Effector memory CD8-positive, alpha-beta T cell (primary cell): ENCODE measurements at places on chromosomes 7 and 10.

GRCh38 chr7:121515229-121515628 lies 119.1 kb upstream of the FAM3C start:
- no peak for DNase-seq

DNA sequence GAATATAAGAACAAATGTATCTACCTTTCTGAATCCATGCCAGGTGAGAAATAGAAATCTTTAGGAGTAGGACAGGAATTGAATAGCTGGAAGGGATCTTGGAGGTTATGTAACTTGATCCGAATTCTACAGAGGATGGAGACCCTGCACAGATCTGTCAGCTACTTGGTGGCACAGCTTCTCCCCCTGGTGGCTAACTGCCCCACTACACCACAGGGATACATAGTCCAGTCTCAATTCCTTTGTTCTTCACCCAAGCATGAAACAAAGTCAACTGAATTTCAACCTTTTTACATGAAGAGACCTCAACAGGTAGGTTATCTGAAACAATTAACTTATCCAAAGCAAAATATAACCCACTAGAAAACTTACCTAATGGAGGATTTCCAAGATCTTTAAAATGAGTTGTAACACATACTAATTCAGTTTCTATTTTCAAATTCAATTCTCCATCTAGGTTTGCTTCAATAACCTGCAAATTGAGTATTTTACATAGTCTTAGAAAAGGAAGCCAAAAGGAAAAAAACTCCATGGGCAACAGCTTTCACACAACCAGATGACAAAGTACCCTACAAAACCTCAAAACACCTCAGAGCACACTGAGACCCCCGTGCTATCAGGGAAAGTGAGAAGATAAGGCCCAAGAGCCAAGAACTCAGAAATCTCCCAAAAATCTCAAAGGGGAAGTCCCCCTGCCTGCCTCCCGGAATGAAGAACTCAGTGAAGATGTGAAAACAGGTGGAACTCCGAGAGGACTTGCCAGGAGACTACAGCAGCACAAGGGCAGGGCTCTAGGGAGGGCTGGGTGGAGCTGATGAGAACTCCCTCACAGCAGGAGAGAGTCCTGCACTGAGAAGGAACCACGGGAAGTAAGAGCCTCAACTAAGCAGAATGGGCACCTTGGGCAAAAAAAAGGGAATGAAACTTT lies 10.3 kb downstream of the HUS1 start:
- peak; percentile 38 for DNase-seq

DNA sequence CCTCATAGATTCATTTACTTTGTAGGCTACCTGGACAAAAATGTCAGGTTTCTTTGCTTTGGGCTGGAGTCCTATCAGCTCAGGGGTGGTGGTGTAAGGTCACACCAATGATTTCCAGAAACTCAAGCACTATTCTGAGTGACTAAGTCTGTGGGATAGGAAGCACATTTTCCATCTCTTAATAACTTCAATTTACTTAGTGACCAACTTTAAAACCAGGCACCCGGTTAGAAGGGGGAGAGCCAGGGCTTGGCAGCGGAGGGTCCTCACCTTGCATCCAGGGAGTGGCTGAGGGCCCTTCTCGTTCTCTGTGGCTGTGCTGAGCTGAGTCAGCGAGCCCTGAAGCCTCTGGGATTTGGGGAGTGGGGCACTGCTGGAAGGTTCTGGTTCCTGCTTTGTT lies 6.7 kb downstream of the CHST3 start:
- no peak for DNase-seq

DNA sequence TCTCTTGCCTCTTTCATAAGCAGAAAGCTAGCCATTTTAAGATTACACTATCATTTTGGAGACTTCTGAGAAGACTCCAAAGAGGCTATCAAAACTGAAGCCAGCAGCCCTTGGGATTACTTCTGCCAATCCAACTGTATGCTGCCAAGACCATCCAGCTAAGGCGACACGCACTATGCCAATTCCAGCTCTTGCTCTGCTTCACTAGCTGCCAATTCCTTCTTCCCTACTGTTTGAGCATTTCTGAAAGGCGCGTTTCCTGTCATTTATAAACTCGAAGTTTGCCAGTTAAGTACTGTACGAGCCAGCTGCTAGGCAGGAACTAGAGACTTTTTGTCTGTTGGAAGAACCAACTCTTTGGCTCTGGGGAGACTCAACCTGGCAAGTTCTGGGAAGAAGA lies 36.5 kb downstream of the MALSU1 start:
- DNase-seq, result no peak

DNA sequence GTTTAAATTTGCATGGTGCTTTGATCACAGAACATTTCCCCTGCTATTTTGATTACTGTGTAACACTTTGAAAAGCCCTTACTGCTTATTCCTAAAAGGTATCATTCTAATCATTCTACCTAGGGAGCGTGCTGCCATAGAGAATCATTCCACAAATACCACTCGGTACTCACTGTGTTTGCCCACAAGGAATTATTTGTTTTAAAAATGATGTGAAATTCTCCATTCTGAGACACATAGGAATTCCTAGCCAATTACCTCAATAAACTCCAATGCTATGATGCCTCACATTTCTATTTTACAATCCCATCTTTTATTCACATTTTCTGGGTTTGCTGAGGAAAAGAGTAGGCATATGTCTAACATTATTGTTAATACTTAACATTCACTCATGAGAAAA lies 16.2 kb upstream of the TES start:
- DNase-seq, result no peak

- no peak for DNase-seq
These were observed 102.5 kb downstream of the CYTH3 start for GRCh38 chr7:6169805-6170520.

DNA sequence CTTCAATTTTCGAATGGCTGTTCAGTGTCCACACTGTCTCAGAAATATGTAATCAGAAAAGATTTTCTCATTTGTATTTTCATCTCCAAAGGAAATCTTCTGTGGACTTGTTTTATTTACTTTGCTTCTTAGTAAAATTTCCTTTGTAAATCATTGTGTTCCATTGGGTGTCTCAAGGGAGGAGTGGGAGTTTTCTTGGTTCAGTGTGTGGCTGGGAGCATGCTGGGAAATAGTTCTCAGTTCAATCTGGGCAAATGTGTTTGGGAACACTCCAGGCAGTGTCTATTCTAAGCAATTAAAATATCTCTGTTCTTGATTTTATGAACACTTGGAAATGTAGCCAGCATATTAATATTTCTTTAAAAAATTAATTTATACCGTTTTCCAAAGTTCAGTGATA lies 1019.8 kb downstream of the CNTNAP2 start:
- no peak for DNase-seq

GRCh38 chr7:101402081-101402779 lies 39.6 kb downstream of the COL26A1 start:
- DNase-seq, result no peak

DNA sequence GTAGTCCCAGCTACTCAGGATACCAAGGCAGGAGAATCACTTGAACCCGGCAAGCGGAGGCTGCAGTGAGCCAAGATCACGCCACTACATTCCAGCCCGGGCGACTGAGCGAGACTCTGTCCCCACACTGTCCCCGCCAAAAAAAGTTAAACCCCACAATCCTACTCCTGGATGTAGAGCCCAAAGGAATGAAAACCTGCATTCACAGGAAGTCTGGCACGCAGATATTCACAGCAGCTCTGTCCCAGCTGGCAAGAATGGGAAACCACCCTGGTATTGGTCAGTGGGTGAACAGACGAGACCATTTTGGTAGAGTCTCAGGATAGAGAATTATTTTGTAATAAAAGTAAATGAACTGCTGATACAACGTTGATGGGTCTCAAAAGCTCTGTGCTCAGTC lies 225.2 kb downstream of the MAD1L1 start:
- DNase-seq, result no peak

DNA sequence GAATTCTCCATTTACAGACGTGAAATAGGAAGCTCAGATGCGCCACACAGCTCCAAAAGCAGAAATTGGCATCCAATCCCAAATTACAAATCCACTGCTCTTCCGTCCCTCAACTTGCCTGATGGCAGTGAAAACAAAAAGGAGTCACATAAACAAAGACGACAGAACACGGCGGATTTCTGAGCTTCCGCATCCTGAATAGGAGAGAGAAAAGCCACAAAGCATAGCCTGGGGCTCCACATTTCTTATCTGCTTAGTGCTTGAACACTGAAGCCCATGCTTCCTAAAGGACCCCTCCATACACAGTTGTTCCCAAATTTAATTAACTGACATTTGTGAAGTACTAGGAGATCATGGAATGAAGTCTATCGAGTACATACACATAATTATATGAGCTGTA lies 32.6 kb downstream of the BEND7 start:
- DNase-seq, result no peak

GRCh38 chr7:146961617-146962016 lies 845.0 kb downstream of the CNTNAP2 start:
- no peak for DNase-seq

- no peak for DNase-seq
These were observed 11.6 kb upstream of the ABLIM1 start for GRCh38 chr10:114669648-114670047.

GRCh38 chr7:43735802-43736603 lies 6.7 kb upstream of the COA1 start:
- no peak for DNase-seq

- DNase-seq, result no peak
These were observed 22.2 kb upstream of the LYZL1 start for GRCh38 chr10:29266641-29267040.

DNA sequence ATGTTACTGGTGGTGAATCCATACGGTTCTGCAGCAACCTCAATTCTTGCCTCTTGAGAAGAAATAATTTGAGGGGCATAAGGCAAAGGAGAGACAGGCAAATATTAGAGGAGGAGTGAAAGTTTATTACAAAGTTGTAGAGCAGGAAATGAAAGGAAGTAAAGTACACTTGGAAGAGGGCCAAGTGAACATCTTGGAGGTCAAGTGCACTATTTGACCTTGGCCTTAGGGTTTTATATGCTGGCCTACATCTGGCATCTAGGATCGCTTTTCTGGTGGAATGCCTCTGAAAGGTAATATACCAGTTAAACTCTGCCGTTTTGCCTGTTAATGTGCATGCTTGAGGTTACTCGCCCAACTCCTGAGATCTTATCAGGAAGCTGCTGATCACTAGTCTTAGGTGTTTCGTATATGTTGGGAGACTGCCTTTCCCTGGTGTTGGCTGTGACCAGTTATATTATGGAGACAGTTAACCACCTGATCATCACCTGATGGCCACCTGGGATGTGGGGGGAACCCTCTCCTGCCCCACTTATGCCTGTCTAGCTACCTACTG lies 66.1 kb upstream of the CYP2C18 start:
- DNase-seq, result no peak

- DNase-seq, result no peak
These were observed 407.7 kb downstream of the PARD3 start for GRCh38 chr10:34407324-34407805.

GRCh38 chr10:119139464-119140067 lies 25.9 kb downstream of the SFXN4 start:
- DNase-seq, result peak; percentile 47

DNA sequence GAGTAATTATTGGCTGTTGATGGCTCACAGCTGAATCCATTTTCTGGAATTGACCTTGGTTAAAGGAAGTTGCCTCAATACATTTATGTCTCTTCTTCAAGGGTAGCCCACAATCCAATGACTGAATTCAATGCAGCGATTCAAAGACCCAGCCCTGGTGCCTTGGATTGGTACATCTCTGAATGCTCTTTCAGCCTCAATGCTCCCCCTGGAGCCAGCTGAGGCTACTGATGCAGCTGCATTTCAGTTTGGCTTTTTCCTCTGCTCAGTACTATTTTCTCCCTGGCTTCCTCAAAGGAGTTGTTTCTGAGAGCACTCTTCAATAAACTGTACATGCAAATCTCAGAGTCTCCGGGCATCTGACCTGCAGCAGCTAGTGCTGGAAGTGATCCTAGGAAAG lies 633 bp upstream of the EBLN1 start:
- DNase-seq, result no peak
